ENCODE measurements at places on chromosomes 3 and 15.

- no peak for DNase-seq
Measured at GRCh38 chr3:23644676-23645075, 161.1 kb upstream of the UBE2E1 start.

DNA sequence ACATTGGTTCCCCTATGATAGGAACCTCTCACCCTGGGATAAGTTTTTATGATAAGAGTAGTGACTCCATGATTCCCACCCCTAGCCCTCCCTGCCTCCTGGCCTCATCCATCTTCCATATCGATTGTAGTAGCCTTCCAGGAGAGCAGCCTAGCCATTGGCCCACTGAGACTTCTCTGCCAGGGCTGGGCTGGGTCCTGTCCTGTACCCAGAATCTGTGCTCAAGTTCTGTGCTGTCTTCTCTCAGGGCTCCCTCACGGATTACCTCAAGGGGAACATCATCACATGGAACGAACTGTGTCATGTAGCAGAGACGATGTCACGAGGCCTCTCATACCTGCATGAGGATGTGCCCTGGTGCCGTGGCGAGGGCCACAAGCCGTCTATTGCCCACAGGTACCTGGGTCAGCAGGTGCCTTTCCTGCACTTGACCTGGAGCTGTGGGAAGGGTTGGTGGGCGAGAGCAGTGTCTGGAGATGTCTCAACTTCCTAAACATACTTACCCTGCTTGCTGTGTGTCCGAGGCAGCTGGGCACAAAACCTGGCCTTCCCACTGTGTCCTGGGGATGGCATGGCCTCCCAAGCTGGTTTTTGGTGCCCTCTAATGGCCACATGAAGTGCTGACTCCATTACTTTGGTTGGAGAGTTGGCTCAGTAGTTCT, 16.6 kb upstream of the EXOG start:
- peak; percentile 37 for DNase-seq

DNA sequence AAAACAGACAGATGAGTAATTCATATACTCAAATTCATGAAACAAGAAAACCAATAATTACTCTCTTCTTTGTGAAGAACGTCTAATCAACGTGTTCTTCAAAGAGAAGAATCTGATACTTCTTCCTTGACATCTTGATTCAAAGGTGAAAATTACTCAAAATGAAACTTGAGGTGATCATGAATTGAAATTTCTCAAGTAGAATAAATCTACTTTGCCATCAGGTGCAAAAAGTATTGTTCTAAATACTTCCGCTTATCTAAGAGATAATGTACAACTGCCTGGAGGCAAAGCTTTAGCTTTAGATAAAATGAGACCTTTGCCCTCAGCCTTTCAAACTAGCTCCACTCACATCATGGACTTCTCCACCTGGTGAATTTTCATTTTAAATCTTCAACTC, 13.9 kb upstream of the XXYLT1 start:
- DNase-seq = no peak

GRCh38 chr15:74428970-74429780, 4.6 kb downstream of the SEMA7A start:
- no peak for DNase-seq

DNA sequence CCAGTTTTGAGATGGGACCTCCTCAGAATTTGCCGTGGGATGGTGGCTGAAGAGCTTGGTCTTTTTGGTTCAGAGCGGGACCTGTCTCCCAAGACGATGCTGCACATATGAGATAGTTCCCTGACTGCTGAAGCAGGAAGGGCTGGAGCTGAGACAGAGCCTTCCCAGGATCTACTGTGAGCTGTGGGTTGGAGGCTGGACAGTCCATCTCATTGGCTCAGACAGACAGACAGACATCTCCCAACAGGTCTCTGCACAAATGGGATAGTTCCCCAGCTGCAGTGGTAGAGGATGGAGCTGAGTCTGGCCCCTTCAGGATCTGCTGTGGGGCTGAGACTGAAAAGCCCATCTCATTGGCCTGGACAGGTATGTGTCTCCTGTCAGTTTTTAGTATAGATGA, 1145.6 kb upstream of the CADM2 start:
- no peak for DNase-seq

DNA sequence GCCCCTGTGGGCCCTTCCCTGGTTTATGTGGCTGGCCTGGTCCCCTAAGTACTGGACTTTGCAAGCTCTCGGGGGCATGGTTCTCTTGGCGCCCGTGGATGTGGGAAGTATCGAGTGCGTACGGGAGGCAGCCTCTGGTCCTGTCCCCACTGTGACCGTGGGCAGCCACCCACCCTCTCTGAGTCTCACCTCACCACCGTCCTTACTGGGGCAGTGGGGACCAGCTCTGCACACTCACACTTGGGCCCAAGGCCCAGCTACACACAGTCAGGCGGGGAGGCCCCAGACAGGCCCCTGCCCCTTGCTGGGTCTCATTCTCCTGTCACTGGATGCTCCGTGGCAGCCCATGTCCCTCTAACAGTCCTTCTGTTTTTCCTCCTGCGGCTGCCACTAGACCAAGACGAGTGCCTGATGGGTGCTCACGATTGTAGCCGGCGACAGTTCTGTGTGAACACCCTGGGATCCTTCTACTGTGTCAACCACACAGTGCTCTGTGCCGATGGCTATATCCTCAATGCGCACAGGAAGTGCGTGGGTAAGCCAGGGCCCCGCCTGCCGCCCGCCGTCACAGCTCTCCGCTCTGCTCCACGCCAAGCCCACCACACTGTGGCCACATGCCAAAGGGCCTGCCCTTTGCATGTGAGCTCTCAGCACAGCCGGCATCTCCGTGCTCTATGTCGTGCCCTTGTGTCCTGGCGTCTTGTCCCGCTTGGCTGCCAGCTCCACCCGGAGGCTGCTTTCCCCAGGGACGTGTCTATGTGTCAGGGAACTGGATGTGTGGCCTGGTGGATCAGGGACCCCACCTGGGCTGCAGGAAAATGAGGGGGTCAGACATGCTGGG, 72.7 kb downstream of the FBLN2 start:
- no peak for DNase-seq

DNA sequence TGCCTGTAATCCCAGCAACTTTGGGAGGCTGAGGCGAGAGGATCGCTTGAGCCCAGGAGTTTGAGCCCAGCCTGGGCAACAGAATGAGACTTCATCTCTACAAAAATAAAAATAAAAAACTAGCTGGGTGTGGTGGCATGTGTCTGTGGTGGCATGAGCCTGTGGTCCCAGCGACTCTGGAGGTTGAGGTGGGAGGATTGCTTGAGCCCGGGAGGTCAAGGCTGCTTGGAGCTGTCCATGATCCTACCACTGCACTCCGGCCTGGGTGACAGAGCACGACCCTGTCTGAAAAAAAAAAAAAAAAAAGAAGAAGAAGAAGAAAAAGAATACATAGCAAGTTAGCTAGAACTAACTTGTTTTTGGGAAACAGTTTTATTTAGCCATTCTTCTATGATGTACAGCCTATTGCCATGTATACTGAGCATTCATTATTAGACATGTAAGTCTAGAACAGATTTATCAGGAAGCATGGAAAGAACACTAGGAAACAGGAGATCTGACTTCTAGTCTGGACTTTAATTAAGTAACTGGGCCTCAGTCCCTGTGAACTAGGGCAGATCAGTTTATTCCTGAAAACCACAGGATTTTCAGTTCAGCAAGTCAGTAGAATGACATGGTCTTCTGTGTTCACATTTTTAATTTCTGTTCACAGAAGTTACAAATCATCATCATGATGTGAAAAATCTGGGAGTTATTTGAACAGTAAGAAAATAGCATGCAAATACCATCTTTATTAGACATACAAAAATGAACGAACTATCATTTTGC, 65.5 kb downstream of the KAT2B start:
- no peak for DNase-seq

GRCh38 chr3:32421991-32422859, 30.6 kb downstream of the CMTM7 start:
- no peak for DNase-seq

GRCh38 chr15:30865257-30865656, 38.5 kb upstream of the FAN1 start:
- no peak for DNase-seq

- no peak for DNase-seq
Measured at GRCh38 chr3:37687966-37688365, 173.7 kb upstream of the CTDSPL start.

DNA sequence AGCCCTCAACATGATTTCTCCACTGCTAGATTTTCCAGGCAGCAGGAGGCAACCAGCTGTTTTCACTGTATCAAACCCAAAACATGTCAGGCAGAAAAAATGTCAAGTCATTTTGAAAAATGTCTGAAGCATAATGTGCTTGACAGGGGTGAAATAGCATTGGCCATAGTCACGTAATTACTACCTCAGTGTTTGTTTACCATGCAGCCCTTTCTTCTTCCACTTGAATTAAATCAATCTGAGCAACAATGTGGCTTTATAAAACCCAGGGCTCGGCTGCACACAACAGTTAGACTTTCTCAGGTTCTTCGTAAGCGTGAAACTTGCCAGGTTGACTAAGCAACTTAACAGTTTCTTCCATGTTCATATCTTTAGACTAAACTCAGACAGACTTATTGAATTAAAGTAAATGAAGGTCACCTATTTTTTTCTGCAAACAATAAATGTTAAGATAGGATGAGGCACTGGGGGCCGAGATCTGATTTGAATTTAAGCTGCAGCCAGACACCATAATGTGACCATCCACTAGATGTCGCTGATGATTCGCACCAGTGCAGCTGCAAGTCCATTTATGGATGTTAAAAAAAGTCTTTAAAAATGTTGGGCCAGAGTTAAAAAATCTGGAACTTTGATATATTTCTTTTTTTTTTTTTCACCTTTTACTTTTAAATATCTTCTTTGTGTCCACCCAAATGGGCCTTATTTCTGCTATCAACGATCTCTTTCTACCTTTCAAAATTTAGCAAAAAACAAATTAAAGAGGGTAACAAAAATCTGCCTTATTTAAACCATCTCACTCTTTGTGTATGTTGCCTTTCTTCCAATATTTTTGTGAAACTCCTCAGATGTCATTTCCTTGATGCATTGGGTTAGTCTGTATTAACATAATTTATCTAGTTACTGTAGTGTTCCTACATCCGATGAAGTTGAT, 305.9 kb downstream of the CACNA2D3 start:
- DNase-seq = no peak

GRCh38 chr15:100778831-100779288, 100.8 kb upstream of the ALDH1A3 start:
- DNase-seq = no peak

GRCh38 chr3:50472958-50473357, 30.5 kb downstream of the CACNA2D2 start:
- DNase-seq = peak; percentile 6

- DNase-seq = no peak
Measured at GRCh38 chr15:36527235-36528162, 51.9 kb upstream of the CDIN1 start.

- no peak for DNase-seq
Measured at GRCh38 chr3:184377882-184378445, at the start of gene THPO. TSS of gene THPO (minus strand) at chr3:184378207. CDS start at chr3:184376259, 1,948 bp downstream.

GRCh38 chr15:68400066-68400456, 31.9 kb downstream of the ITGA11 start:
- DNase-seq = no peak

DNA sequence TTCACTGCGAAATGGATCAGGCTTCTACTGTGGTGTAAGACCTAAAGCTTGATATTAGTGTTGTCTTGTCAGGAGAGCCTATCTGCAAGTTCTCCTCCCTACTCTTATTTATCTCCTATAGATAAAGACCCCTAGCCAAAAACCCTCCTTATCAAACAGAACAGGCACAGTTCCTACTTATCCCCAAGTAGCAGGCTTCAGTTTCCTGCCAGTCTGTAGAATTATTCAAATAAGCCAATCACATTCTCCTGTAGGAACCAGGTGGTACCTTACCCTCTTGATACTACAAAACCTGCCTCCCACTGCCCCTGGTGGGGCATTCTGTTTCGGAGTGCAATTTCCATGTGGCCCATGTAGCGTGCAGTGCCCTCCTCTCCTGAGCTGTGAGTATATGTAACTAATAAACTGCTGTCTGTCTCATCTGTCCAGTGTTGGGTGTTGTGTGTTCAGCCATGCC, 28.7 kb downstream of the HDGFL3 start:
- DNase-seq = no peak

GRCh38 chr3:124650798-124651197, 79.5 kb upstream of the UMPS start:
- no peak for DNase-seq

Data from T-helper 9 cell (primary cell).